ENCODE measurements at places on chromosomes 7 and 10.

DNA sequence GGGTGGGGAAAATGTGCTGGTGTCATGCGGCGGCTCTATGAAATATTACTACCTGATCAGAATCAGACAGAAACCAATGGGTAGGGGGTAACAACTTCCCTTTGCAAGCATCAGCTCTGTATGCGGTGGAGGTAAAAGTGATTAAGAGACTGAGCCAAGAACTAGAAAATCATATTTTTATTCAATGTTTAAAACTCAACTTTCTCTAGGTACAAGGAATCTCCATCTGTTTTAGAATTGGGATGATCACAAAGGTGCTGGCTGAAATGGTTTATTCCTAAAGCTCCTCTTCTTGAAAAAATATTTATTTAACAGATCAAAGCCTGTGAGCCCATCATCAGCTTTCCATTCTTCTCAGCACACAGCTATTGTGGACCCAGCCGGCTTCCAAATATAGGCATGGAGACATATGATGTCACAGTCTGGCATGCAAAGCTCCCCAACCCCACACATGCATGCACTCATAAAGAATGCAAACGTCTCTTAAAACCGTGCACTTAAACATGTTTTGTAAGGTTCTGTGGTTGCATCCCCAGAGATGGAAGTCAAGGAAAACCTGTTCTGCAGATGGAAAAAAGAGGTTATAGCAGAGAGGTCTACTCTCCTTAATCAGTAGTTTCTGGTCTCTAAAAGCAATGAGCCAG is 126.0 kb downstream of the SKIDA1 start:
- DNase-seq, result no peak

DNA sequence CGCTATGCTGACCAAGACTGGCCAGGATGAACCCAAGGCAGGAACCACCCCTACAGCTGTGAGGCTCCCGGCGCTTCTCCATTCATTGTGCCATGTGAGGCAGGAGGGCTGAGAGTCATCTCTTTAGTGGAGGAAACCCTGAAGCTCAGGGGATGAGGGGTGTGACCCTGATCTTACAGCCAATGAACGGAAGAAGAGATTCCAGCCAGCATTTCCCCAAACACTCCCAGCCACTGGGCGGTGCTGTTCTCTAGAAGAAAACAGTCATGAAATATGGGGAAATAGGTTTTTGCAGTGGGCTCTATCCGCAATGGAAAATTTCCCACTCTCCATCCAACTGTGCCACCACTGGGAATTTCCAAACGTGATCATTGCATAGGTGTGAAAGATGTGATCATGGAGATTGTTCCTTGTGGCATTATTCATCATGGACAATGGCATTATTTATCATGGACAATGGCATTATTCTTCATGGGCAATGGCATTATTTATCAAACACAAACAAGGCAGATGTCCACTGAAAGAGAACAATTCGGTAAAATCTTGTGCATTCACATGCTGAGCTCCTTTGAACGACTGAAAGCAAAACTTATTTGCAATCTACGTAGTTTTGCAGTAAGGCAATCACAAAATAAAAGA is 14.0 kb upstream of the SLC18A2 start:
- DNase-seq, result no peak

- no peak for DNase-seq
These were observed 383.8 kb downstream of the TNS3 start for GRCh38 chr7:47198159-47198558.

DNA sequence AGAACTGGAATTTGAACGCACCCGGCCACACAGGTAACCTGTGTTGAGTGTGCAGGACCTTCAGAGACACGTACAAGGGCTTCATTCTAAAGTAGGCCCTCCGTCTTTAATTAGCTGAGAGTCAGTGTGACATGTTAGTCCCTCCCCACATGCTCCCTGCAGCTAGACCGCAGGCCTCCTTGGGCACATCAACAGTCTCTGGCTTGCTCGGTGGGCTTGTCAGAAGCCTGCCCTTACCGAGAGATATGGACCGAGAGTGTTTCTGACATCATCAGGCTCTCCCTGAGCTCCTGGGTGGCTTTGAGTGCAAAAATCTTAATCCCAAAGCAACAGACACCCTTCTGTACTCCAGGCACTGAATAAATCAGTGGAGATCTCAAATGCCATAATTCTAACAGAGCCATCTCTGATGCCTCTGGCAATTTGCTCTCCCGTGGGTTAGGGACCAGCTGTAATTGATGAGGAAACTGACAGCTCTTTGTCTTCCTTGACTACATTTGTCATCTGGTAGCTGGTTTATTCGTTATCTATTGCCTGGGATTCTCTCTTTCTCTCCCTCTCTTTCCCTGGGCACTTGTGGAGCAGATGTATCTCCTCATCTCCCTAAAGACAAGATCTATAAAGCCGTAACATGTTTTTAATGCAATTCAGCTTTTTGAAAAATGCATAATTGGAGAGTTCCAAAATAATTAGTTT is 850.6 kb downstream of the TYW1 start:
- DNase-seq, result no peak

DNA sequence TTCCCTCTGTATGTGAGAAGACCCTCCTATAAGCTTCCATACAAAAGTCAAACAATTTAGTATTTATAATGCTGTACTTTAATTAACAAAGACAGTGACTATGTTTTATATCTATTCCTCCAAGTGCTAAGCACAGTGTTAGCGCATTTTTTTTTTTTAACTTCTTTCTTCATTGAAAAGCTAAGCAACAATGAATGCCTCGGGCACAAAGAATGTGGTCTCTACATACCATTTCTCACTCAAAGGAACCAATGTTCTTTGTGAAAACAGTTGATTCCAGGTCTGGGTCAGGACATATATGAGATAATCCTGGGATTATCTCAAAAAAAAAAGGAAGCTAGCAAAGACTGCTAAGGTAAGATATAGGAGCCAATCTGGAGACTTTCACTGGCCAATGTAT is 26.2 kb upstream of the REEP3 start:
- DNase-seq, result no peak

- DNase-seq, result no peak
These were observed 69.9 kb downstream of the HYCC1 start for GRCh38 chr7:22944022-22944421.

GRCh38 chr10:3473271-3473670 is 300.7 kb upstream of the PITRM1 start:
- peak; percentile 53 for DNase-seq

- DNase-seq, result no peak
These were observed 598 bp downstream of the VIPR2 start for GRCh38 chr7:159143780-159144757.

DNA sequence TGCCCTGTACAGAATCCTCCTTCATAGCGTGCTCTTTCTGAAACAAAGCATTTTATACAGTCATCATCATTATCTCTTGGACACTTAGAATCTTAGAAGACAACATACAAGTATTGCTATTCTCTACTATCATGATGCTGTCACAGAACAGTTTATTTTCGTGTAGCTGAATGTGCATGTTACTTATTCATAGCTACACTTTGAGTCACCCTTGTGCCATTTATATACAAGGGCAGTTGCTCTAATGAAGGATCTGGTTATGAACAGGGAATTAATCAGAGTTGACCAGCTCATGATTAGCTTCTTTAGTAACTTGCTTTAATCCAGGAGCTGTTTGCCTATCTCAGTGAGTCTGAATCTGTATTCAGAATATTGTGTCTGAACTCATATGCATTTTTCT is 11.2 kb downstream of the CASP2 start:
- no peak for DNase-seq

DNA sequence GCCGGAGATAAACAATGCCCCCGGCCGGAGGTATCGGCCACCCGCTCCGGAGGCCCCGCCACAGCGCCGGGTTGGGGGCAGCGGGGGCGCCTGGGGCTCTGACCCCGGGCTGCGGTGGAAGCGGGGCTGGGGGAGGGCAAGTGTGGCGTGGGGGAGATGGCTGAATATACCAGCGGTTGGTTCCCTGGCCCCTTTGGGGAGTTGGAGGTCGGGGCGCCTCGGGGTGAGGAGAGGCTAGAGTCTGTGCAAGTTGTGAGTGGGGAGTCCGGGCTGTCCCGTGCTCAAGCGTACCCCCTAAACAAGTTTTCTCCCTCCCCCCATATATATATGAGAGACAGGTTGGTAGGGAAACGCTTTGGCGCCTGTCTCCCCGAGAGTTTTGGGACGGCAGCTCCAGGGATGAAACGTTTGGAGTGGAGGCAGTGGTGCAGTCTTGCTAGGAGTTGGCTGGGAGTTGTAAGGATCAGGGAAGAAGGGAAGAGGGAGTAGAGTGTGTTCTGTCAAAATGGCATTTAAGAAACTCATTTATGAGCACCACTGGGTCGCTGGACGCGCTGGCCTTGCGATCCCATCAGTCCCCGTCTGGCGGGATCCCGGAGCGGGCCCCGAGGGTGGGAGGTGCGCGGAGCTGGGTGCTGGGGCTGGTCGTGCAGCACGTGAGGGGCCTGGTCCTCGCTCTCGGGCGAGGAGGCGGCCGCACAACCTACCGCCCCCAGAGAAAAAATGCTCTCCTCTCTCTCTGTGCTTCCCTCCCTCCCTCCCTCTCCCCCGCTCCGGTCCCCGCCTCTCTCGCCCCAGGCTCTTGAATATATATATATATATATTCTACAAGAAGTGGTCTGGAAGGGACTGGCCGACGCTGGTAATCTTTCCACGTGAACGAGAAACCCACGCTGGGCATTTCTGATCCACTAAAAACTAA is 1.1 kb downstream of the TET1 start:
- DNase-seq, result no peak

- DNase-seq, result no peak
These were observed 105.1 kb downstream of the INPP5A start for GRCh38 chr10:132642732-132643008.

- no peak for DNase-seq
These were observed 1.3 kb downstream of the AFAP1L2 start for GRCh38 chr10:114402871-114403540.

DNA sequence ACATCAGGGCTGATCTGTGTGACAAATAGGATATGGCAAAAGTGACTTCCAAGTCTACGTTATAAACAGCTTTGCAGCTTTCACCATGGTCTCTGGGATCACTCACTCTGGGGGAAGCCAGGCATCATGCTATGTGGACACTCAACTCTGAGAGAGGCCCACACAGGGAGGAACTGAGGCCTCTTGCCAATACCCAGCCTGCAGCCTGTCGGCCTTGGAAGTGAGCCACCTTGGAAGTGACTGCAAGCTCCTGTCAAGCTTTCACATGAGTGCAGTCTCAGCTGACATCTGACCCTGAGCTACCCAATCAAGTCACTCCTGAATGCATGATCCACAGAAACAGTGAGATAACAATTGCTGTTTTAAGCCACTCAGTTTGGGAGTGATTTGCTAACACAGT is 56.5 kb downstream of the MMRN2 start:
- DNase-seq, result no peak

DNA sequence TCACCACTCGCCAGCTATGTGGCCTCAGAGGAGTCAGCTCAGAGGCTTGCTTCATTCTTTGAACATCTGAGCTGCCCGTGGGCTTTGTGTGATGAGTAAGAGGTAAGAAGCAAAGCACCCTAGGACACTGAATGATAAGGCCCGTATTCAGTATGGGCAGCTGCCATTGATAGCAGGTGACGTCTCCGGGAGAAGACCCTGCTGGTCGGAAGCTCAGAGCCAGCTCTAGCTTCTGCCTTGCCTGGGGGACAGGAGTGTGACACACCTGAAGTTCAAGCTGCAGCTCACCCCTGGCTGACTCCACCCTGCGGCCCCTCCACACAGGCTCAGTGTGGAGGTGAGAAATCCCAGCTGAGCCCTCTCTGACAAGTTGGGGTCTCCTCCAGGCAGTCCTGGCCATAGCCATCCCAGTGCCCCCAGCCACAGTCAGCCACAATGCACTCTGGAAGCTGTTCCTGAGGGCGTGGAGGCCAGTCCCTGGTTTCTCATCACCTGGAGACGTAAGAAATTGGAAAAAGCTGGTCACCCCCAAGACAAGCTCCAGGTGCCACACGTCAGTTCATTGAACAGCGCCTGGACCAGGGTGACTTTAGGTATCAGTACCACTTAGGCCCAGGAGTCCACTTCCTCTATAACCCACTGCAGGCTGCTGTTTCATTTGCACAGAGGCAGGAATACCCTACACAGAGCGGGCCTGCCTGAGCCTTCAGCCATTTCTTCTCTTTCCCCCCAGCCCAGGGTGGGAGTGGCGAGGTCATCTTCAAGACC is 164.9 kb upstream of the RHEB start:
- DNase-seq, result no peak

GRCh38 chr10:43905512-43906236 is 257.0 kb upstream of the ZNF32 start:
- DNase-seq, result no peak

GRCh38 chr7:134697205-134697886 is 50.7 kb downstream of the BPGM start:
- no peak for DNase-seq

GRCh38 chr7:21844742-21845141 is 101.0 kb downstream of the CDCA7L start:
- DNase-seq, result no peak

GRCh38 chr10:15486404-15486803 is 115.3 kb upstream of the FAM171A1 start:
- DNase-seq, result no peak

GRCh38 chr7:30968294-30968693 is 4.5 kb downstream of the GHRHR start:
- no peak for DNase-seq

DNA sequence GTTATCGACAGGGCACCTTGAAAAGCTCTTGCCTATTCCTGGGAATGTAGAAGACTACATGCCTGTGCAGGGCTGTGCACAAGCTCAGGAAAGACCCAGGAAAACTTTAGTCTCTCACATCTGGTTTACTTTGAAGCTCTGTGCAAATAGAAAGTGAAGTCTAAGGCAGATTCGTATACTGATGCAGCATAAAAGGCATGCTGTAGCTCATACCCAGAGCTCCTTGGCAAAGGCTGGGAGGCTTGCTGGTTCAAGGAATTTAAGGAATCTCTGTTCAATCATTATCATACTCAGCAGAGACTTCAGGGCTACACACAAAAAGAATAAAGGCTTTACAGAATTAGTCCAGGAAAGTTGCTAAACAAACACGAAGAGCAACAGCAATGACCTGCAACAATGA is 192.0 kb downstream of the OTUD1 start:
- DNase-seq, result no peak

- DNase-seq, result no peak
These were observed 99.6 kb upstream of the KMT2E start for GRCh38 chr7:104914421-104914820.

- peak; percentile 79 for DNase-seq
These were observed 293.7 kb downstream of the POU6F2 start for GRCh38 chr7:39271402-39271801.

- no peak for DNase-seq
These were observed 44.9 kb downstream of the ANXA8 start for GRCh38 chr10:47438857-47439474.

GRCh38 chr10:44264244-44264643 is 120.7 kb downstream of the CXCL12 start:
- DNase-seq, result no peak

DNA sequence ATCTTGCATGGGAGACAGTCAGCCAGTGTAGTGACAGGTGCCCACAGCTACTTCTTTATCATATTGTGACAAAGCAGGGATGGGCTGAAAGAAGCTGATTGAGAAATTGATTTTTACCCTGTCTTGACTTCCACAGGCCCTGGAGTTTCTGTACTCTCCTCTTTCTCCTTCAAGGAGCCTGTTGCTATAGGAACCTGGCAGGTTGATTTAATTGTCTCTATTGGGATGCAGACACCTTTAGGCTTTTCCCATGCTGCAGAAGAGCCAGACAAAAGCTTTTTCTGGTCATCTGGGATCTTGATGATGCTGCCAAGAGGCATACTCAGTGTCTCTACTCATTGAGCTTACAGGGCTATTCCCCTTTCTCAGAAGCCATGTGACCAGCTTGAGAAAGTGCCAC is 754.8 kb downstream of the KCNMA1 start:
- no peak for DNase-seq

- DNase-seq, result no peak
These were observed 43.1 kb downstream of the MINPP1 start for GRCh38 chr10:87547734-87548311.
